ENCODE measurements at places on chromosomes 4 and X. TPM values are rescaled to one million over a fixed set of nuclear protein-coding genes. Genes with fewer than 3 reads are reported as not detected.

Gene SYNPO2
- total RNA-seq: 0.79 TPM

Gene SHROOM4
- total RNA-seq: 8.2 TPM

Gene CEP44
- 15.3 TPM for total RNA-seq

Gene SORCS2
- not detected for total RNA-seq

Gene F9
- not detected for total RNA-seq

Gene OCIAD2
- total RNA-seq: 68.3 TPM

Gene TENM3
- 399 TPM for total RNA-seq

Gene RP2
- 12.4 TPM for total RNA-seq

Gene GABRQ
- not detected for total RNA-seq

Gene PAK3
- total RNA-seq: not detected

Measured in placental epithelial cell (primary cell).